ENCODE measurements at places on chromosomes 13 and 19. TPM values are rescaled to one million over a fixed set of nuclear protein-coding genes. Genes with fewer than 3 reads are reported as not detected.

DNA sequence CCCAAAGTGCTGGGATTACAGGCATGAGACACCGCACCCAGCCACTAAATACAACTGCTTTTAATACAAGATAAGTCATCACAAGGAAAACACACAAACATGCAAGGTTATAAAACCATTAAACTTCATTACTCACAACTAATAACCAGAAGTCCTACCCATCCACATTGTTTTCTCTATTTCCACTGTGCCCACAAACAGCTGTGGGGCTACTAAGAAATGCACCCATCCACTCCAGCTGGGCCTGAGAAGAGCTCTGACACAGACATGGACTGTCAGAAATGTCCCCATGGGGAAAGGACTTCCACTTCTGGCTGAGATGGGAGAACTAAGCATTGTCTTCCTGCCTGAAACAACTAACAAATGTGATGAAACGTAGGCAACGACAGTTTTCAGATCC lies 17.2 kb downstream of the SAFB2 start:
- DNase-seq: no peak

DNA sequence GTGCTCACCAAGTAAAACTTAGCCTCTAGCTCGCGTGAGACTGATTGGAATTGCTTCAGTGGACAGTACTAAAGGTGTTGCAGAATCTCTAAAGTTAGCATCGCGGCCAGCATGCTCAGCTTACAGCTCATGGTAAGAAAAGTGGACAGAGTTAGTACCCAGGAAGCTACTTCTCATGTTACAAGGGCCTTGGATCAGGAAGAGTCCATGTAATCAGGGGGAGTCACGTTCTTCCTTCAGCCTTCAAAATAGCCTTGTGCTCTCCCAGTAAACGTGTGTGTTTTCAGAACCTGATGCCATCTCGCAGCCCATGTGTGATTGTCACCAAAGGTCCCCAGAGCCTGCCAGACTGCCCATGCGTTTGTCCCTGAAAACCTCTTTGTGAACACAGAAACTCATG lies 195.8 kb upstream of the RNF113B start:
- no peak for DNase-seq

DNA sequence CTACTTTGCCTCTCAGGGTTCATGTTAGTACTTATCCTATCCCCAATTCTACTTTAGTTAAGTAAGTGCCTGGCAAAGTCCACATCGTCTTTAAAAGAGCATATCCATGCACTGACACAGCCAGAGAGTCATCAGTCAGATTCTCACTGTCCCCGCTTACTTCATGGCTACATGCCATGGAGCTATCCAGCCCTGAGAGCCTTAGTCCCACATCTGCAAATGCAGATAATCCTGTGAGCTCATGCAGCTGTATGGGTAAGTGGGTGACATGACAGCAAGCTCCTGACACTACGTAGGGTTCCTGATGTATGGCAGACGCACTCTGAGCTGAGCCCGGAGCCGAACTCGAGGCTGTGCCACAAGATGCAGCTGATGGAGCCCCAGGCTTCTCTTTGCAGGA lies 661.5 kb downstream of the LIG4 start:
- DNase-seq: no peak

DNA sequence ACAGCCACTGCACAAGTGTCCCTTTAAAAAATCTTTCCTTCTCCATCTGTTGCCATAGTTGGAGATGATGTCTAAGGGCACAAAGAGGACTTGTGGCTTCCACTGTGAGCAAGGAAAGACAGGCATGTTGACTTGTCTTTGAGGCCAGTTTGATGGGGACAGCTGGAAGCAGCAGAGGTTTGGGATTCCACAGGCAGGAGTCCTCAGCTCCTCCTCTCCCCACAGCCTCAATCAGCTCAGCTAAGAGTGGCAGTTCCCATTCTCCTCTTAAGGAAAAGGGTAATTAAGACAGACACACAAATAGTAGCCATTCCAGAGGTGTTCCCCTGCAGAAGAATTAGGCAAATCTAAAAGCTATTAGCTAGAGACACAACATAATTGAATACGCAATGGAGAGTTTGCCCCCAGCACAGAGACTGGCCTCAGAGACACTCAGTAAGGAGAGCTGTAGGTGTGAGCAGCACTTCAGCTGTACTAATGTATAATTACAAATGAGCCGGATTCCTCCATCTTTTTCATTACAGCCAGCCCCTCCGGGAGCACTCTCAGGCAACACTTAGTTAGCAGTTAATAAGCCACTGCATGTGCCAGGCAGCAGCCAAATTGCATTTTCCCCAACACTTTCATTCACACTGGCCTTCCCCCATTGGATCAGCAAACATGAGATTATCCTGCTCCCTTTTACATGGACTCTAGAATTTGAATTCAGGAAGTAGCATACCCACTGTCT lies 434.0 kb downstream of the FOXO1 start:
- no peak for DNase-seq

Gene KLK6
- not detected for total RNA-seq

GRCh38 chr13:75321084-75321483 lies 160.9 kb downstream of the TBC1D4 start:
- DNase-seq: no peak

Gene CFAP97D2
- total RNA-seq: not detected

Gene CACNG8
- 0.15 TPM for total RNA-seq

- DNase-seq: no peak
Measured at GRCh38 chr13:37700887-37701286, 102.3 kb upstream of the POSTN start.

DNA sequence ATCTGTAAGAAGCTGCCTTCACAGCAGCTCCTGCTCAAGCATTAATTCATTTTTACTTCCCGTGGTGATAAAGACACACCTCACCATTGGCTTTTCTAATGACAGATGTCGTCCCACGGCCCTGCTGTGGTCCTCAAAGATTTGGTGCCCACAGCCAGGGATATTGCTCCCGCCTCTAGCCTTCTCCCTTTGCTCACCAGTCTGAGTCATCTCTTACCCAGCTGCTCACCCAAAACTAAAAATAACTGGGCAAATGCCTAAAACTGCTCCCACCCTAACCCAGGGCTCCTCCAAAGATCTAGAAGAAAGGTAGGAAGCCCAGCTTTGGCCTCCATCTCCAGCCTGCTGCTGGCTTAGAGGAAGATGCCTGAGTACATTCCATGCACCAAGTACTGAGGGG lies 371.1 kb upstream of the ZNF507 start:
- DNase-seq: no peak

Gene ANKLE1
- 0.19 TPM for total RNA-seq

DNA sequence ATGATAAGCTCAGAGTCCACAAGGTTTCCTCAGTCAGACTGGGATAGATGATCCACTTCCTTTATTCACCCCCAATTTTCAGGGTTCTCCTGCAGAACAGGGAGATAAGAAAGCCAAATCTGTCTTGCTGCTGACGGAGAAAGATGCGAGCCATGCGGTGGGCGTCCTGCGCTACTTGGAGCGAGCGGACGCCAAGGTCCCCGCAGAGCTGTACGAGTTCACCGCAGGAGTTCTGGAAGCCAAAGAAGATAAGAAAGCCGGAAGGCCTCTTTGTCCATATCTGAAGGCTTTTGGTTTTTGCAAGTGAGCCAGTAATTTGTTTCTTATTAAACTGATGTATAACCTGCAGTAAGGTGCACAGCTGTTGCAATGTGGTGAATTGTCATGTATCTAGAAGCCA lies 66.7 kb downstream of the SLC7A9 start:
- no peak for DNase-seq

Gene YJU2
- 8.7 TPM for total RNA-seq

Gene ASF1B
- 0.55 TPM for total RNA-seq

DNA sequence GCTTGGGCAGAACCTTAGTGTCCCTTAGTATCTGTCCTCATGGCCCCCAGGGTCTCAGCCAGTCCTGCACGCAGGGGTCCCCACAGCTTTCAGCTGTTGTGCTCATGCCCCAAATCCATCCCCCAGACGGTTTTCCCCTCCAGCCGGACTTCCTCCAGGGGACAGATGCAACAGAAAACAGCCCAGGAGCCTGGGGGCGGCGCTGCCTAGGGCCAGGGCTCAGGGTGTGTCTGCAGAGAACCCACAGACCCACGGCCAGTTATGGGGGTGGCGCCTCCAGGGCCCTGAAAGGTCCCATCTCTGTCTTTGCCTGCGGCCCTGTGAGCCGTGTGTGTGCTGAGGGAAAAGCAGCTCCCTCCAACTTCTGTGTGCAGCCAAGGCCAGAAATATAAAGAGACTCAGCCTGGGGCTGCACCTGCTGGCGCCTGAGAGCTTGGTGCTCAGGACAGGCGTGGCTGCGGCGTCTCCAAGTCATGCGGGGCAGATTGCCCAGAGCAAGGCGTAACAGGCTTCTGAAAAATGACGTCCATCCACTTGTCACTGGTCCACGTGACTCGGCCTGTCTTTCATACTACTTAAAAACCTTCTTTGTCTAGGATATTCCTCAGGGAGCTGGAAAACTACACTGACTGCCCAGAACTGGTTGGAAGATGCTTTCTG lies 22.1 kb upstream of the F7 start:
- peak; percentile 65 for DNase-seq

Data from heart right ventricle (tissue), 16 donors.